Left lobe of liver (tissue), 2 donors: ENCODE measurements at places on chromosomes 5 and 9. TPM values are rescaled to one million over a fixed set of nuclear protein-coding genes. Genes with fewer than 3 reads are reported as not detected.

Gene GCNT4
- total RNA-seq = 0.25 TPM

Gene GOLM1
- 5.7 TPM for total RNA-seq

Gene PDLIM4
- total RNA-seq = 0.88 TPM

Gene CCNI2
- not detected for total RNA-seq

Gene SPINK13
- total RNA-seq = not detected

DNA sequence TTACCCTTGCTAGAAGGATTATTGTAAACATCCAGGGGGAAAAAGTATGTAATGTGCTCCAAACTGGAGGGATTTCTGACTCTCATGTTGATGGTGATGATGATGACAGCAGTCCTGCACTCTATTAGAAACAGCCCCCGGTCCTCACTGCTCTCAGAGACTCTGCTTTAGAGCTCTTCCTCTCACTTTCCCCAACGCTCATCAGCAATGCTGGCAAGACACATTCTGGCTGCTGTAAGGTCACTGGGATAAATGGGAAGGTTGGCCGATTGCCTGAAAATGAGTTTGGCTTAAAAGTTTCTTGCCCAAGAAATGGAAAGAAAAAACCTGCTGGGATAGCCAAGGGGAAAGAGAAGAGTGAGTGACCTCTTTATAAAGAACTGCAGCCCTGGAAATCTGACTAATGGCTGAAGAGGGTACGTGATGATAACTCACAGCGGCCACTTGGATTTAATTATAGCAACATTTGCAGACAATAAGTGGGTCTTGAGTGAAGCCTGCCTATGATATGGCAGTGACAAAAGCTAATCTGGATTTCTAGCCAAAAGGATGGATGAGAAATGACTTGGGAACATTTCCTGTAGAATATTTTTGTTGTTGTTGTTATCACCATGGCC is 235.8 kb downstream of the TMEM38B start:
- no peak for DNase-seq

DNA sequence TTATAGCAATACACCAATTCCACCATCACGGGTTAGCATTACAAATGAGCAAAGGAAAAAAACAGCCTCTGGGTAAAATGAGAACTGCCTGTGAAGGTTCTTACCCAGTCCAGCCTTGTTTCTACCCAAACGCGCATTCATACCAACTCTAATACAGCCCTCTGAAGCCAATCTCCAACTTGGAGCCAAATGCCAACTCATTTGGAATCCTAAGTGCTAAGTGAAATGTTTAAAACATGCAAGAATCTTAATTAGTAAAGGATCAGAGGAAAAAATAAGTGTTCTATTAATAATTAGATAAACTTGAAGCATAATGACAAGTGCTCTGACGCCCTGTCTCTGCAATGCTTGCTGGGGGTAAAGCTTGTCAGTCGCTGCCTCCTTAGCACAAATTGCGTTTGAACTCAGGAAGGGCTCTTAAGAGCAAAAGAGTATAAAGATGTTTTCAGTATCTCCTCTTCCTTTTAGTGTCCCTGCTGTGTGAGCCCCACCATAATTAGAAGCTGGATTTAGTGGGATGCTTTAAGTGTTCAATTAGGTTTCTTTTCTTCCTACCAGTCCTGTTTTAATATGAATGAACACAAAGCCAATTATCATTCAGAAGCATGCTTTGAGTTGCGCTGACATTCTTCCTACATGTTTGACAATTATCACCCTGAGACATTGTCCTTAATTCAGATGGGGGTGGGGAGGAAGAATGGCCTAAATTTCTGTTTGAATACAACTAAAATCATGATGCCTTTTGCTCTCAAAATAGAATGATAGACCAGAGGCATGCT is 537.6 kb downstream of the DTWD2 start:
- no peak for DNase-seq

- no peak for DNase-seq
Measured at GRCh38 chr9:126207256-126207655, 119.4 kb upstream of the MVB12B start.

- no peak for DNase-seq
Measured at GRCh38 chr5:94481059-94481458, 137.3 kb downstream of the KIAA0825 start.

DNA sequence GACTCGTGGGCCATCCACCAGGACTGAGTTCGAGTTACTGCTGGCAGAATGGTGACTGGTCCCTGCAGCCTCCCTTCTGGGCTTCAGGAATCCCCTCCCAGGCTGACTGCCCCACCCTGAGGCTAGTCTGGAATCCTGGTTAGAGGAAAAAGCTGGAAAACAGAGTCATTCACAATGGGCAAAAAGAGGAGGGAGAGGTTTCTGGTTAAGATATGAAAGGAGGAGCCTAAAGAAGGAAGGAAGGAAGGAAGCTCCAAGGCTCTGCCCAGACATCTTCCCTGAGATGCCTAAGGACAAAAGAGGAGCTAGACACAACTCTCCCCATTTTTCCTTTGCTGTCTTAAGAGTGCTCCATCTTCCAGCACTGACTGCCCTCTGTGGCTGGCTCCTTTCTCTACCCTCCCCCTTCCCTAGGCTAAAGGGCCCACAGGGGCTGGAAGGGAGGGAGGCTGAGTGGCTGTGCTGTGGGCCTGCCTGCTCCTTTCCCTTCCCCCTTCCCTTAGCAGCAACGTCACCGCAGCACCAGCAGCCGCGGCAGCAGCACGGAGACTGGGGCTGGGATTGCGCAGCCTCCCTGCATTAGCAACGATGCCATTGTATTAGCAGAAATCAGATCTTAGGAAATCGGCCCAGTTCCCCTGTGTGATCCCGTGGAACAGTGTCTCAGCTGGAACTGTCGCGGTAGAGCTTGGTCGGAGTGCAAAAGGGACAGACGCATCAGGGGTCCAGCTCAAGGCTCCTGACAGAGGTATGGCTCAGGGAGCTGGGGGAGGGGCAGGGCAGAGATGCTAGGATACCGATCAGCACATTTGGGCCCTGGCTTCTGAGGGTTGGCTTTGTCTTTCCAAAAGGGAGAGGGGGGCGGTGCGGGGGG is 48.7 kb downstream of the RUSC2 start:
- DNase-seq = no peak
